ENCODE measurements at places on chromosomes 7 and 10. TPM values are rescaled to one million over a fixed set of nuclear protein-coding genes. Genes with fewer than 3 reads are reported as not detected.

DNA sequence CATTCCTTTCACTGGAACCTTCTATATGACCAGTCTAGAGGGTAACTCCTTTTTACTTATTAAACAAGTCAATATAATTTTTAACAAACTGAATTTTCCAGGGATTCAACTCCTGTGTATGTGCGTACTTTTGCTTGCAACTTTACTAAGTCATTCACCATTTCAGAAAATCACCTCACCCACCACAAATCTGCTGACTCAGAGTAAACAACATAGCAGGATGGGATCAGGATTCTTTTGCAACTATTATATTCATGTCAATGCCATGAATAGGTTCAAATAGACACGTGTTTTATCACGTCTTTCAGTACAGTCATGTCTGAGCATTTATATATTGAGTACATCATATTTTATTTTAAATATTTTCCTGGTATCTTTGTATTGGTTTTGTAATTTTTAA, 14.5 kb downstream of the CTTNBP2 start:
- no peak for DNase-seq
- no peak overlapping the region for H3K4me3 ChIP-seq
- H3K27ac ChIP-seq, result no peak overlapping the region
- H3K36me3 ChIP-seq, result no peaks in the 10 kb centered on the region

GRCh38 chr10:93993782-93994437, at the start of gene PLCE1:
TSS of gene PLCE1 (plus strand) at chr10:93993931. CDS start at chr10:94031047, 37,116 bp downstream.
- DNase-seq, result no peak
- H3K36me3 ChIP-seq, result no peaks in the 10 kb centered on the region
- H3K4me1 ChIP-seq, result peaks cover 32% of the 10 kb centered on the region
- H3K27me3 ChIP-seq, result peaks cover 9% of the 10 kb centered on the region

DNA sequence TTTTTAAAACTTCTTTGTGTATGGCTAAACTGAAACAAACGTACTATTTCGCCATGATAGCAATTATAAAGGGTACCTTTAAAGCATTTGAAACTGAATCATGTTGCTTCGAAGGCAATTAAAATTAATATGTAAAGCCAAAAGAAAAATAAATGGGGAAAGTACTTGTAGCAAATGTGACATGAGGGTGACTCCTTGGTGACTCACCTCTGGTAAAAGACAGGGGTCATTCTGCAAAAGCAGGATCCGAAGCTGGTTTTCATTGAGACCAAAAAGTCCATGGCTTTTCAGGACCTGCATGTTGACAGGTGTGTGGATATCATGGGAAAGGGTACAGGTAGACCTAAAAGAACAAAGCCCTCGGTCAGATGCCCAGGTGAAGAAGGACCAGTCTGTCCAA, 1.5 kb downstream of the ZC3HAV1L start:
- H3K4me3 ChIP-seq, result peak overlapping the region; percentile 89
- peak overlapping the region; percentile 74 for H3K27ac ChIP-seq
- peaks cover 20% of the 10 kb centered on the region for H3K4me1 ChIP-seq

DNA sequence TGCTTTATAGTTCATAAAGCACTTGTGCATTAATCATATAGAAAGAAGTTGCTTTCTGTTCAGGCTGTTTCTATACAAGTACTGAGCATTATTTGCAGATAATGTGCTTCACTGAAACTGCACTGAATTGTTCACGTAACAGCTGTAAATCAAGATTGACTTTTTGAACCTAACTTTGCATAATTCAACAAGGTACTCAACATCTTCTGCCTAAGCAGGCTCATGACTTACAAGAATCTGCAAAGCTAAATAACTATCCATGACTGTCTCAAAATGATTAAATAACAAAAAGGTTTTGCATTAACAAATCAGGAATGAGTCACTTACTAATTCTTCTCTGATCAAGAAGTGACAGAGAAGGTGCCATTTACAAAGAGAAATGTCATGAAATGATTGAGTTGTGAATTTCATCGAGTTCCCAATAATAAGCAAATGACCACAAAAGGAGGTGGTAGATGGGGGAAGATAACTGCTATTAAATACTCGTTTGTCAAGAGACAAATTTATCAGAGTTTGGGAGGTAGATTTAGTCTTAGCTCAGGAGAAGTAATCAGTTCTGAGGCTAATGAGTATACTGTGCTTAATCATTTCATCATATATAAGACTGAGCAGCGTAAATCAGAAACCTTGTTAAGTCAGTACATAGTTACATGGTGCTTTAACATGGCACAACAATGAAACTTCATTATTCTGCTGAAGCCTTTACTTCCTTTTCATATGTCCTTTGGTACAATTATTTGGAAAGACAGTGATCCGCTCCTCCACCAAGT, 161.3 kb upstream of the LRRN3 start:
- no peaks in the 10 kb centered on the region for H3K27me3 ChIP-seq
- no peak overlapping the region for H3K4me3 ChIP-seq
- no peak overlapping the region for H3K27ac ChIP-seq
- DNase-seq, result no peak
- H3K4me1 ChIP-seq, result peaks cover 11% of the 10 kb centered on the region

DNA sequence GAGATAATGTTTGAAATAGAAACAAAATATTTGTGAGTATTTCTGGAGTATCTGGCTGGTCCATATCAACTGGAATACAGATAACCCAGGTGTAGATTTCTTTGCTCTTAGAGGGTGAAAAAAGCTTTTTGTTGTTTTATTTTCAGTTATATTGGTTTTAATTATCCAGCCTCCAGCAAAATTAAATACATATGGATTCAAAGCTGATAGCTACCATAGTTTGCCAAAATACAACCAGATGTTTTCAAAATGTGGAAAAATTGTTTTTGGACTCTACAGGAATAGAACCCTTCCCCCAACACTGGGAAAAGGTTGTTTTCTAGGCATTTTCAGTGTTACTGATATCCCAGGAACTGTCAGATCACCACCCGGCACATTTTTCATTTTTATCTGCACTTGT, 30.1 kb downstream of the LRRC17 start:
- no peak overlapping the region for H3K4me3 ChIP-seq
- H3K36me3 ChIP-seq, result no peaks in the 10 kb centered on the region
- peaks cover 31% of the 10 kb centered on the region for H3K4me1 ChIP-seq
- H3K27ac ChIP-seq, result no peak overlapping the region
- DNase-seq, result no peak

DNA sequence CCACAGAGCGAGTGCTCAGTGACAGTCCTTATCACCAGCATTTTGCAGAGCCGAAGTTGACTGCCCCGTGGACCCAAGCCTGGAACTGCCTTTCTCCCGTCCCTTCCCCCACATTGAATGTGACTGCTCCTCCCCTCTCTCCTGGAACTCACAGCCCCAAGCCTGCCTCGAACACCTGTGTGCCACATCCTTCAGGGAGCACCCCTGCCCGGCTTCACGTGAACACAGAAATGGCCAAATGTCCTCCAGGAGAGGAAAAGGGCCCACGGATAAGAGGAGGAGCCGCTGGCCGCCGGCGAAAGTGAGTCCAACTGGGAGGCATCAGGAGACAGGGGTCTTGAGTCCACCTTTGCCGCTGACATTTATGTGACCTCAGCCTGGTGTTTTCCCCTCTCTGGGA, 16.2 kb downstream of the STX1A start:
- no peak overlapping the region for H3K27ac ChIP-seq
- H3K36me3 ChIP-seq, result peaks cover 17% of the 10 kb centered on the region
- DNase-seq, result no peak
- H3K4me3 ChIP-seq, result no peak overlapping the region
- H3K27me3 ChIP-seq, result peaks cover 2% of the 10 kb centered on the region

DNA sequence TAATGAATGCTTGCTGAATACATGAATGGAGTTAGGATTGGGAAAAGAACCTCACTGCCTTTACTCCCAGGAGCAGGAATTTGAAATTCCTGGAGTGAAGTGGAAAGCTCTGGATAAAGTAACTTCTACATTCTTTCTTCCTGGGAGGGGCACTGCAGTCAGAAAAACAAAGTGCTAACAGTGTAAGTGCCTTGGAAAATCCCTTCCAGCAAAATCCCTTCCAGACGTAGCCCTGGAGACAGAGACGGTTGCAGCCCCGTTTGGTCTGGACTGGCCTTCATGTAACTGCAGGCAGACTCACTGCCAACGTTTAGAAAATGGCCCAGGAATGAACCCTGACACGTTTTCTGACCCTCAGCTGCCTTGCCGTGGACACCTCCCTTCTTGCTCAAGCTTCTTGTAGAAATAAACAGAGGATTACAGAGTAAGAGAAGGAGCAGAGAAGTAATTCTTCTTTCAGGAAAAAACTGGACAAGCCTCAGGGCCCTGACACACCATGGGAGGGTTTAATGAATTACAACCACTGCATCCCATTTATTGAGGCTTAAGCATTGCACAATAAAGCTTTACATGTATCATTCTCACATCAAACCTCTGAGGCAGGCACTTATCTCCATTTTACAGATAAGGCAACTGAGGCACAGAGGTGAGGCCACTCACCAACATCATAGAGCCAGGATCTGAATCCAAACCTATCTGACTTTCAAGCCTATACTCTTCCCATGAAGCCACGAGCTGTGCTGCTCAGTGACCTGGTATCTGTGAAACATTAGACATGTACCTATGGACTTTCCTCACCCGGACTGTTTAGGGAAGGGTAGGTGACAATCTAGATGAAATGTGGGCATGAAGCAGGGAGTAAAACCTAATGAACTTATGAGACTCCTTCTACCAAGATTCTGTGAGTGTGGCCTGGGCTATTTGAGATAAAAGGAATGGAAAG, 7.8 kb downstream of the ITPRIP start:
- H3K36me3 ChIP-seq, result peaks cover 31% of the 10 kb centered on the region
- peak overlapping the region; percentile 98 for H3K27ac ChIP-seq
- peak overlapping the region; percentile 86 for H3K4me3 ChIP-seq

GRCh38 chr10:5449823-5450222, 37.5 kb downstream of the NET1 start:
- peak; percentile 82 for DNase-seq
- H3K27ac ChIP-seq, result peak overlapping the region; percentile 96
- H3K27me3 ChIP-seq, result no peaks in the 10 kb centered on the region

GRCh38 chr7:102196028-102196427, 90.6 kb upstream of the SH2B2 start:
- H3K4me1 ChIP-seq, result peaks cover 7% of the 10 kb centered on the region
- DNase-seq, result no peak
- peaks cover 27% of the 10 kb centered on the region for H3K36me3 ChIP-seq
- no peaks in the 10 kb centered on the region for H3K27me3 ChIP-seq
- H3K27ac ChIP-seq, result no peak overlapping the region
- H3K4me3 ChIP-seq, result no peak overlapping the region

GRCh38 chr10:18685555-18685954, 26.3 kb downstream of the ARL5B start:
- peaks cover 48% of the 10 kb centered on the region for H3K4me1 ChIP-seq
- DNase-seq, result no peak
- no peak overlapping the region for H3K27ac ChIP-seq

DNA sequence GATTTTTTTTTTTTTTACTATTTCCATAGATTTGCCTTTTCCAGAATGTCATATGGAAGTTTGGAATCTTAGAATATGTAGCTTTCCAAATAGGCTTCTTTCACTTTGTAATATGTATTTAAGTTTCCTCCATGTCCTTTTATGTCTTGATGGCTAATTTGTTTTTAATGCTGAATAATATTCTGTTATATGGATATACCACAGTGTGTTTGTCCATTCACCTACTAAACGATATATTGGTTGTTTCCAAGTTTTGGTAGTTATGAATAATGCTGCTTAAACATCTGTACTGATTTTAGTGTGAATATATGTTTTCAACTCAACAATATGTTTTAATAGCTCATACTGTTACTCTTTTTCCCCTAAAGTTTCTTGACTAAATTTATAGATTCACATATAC, 669.8 kb upstream of the PCDH15 start:
- H3K4me1 ChIP-seq, result no peaks in the 10 kb centered on the region
- H3K36me3 ChIP-seq, result peaks cover 4% of the 10 kb centered on the region
- no peak for DNase-seq
- no peaks in the 10 kb centered on the region for H3K27me3 ChIP-seq

DNA sequence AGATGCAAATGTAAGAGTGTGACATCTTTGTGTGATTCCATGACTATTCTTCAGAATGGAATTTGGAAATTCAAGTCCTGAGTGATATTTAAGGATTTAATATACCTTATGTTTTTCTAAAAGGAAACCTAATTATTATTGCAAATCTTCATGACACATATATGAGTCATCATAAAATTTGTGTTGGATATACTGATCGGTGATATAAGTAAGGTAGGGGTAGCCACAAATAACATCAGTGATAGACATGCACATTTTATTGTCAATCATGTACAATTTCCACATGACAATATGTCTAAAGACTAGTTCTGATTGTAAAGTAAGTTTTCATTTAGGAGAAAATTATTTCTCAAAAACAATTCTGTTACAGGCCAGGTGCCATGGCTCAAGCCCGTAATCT, 59.7 kb upstream of the AGMO start:
- H3K4me1 ChIP-seq, result no peaks in the 10 kb centered on the region
- H3K36me3 ChIP-seq, result no peaks in the 10 kb centered on the region
- DNase-seq, result no peak
- H3K27ac ChIP-seq, result no peak overlapping the region

DNA sequence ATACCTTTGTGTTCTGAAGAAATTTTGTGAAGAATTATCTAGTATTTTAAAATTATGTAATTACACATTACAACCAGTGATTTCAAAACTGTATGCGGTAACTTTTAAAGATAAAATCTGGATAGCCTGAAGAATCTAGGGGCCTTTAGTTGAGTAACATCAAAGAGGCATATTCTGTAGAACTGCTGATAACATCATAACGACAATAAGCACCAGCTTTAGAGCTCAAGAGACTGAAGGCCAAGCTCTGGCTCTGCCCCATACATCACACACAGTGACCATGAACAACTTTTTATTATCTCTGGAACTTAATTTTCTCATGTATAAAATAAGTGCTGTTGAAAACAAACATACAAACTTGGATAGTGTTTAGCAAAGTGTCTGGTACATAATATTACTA, 121.1 kb upstream of the RHOBTB1 start:
- no peaks in the 10 kb centered on the region for H3K4me1 ChIP-seq
- no peak for DNase-seq
- H3K27ac ChIP-seq, result no peak overlapping the region

GRCh38 chr7:1028775-1029636, 15.3 kb upstream of the GPR146 start:
- H3K36me3 ChIP-seq, result peaks cover 16% of the 10 kb centered on the region
- H3K4me3 ChIP-seq, result peak overlapping the region; percentile 64
- H3K27me3 ChIP-seq, result no peaks in the 10 kb centered on the region
- H3K27ac ChIP-seq, result peak overlapping the region; percentile 82
- peaks cover 23% of the 10 kb centered on the region for H3K4me1 ChIP-seq

PLA2G12B gene
- total RNA-seq, result not detected

MYH16 gene
- total RNA-seq, result not detected

TCAF2 gene
- 2.3 TPM for total RNA-seq

ABCC2 gene
- 0.43 TPM for total RNA-seq

IL6 gene
- total RNA-seq, result 47.3 TPM

GFRA1 gene
- total RNA-seq, result 16.0 TPM

CYP3A4 gene
- total RNA-seq, result not detected

LRIT2 gene
- total RNA-seq, result not detected

LIPM gene
- not detected for total RNA-seq
